NB4 (cell line): ENCODE measurements at places on chromosomes 12 and 14.

DNA sequence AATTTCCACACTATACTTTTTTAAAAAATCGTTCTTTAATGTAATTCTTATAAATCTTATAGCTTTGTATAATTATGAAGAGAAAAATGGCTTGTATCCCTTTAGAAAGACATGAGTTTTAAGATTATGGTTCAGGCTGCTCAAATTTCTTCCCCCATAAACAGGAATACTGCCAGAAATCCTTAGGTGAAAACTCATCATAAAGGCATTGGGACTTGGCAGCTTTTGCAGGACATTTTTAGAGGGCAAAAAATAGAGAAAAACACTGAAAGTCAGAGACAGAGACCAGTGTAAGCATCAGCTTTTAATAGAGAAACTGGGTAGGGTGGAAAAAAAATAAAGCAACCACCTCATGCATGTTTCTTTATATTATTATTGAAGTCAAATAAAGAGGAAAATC, 29.1 kb downstream of the LRRK2 start:
- DNase-seq = no peak

DNA sequence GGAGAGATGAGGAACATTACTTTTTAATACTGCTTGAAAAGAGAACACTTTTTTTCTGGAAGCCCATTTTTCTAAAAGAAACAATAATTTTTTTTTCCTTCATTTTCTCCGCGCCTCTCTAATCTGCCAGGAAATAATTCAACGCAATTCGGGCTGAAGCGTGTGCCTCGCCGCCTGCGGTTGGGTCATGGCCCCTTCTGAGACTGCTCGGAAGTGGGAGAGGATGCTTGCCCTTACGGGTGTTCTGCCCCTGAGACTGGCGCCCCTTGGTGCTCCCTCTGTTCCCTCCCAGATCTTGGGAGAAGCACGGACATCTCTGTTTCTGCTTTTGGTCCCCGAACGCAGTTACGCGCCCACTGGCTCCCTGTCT, 332 bp upstream of the TBC1D30 start:
- no peak for DNase-seq

- no peak for DNase-seq
Measured at GRCh38 chr14:36479344-36479743, 40.7 kb downstream of the NKX2-1 start.

- DNase-seq = no peak
Measured at GRCh38 chr12:78121969-78122610, 291.4 kb downstream of the NAV3 start.

- DNase-seq = peak; percentile 29
Measured at GRCh38 chr14:24377657-24378056, 9.7 kb downstream of the NFATC4 start.

DNA sequence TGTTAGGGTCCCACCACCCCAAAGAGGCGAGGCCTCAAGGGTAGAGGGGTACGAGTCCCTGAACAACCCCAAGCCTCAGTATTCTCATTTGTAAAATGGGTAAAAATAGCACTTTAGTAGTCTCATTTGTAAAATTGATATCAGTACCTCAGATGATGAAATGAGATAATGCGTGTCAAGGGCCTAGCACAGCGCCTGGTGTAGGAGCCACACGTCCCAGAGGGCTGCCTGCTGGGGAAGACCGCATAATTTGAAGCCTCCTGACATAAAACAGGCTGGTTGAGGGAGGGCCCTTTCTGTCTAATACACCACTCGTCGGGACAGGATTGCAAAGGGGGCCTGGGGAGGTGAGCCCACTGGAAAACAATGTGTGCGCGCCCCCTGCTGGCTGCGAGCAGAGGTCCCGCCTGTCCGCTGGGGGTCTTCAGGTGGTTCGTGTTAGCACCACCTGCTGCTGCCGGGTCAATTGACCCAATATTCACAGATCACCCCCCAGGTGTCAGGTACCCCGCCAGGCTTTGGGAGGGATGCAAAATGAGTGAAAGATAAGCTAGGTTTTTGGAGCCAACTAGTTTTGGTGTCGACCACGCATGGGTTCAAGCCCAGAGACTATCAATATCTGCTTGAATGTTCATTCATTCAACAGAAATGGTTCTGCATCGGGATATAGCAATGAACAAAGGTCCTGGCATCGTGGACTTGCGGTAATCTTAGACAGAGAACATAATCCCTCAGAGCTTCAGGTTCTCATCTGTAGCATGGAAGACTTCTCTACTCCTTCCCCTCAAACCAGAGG, 24.7 kb upstream of the IRF2BPL start:
- peak; percentile 92 for DNase-seq
